Fibroblast of skin of abdomen (primary cell): ENCODE measurements at places on chromosomes 5 and 9.
A peak's percentile ranks its signal among the peaks of the same experiment; 100 is the strongest.

- no peak for DNase-seq
These were observed 37.4 kb downstream of the ZFAND5 start for GRCh38 chr9:72327631-72328030.

DNA sequence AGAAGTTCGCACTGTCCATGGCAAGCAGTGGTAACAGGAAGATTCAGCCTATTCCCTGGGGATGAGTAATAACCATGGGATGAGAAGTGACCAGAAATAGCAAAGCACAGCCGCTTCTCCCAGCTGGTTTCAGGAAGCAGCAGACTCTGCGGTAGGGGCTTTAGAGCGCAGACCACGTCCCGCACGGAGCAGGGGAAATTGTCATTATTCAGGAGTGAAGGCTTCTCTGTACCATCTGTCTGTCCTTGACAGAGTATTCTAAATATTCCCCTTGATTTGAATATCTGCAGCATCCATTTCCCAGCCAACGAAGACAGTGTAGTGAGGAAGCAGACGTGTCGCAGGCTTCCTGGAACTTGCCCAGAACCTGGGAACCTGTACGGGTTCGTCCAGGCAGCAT lies 159.6 kb downstream of the NXNL2 start:
- DNase-seq = peak; percentile 62

- DNase-seq = no peak
These were observed 258.7 kb downstream of the TRIM32 start for GRCh38 chr9:116945817-116946216.

DNA sequence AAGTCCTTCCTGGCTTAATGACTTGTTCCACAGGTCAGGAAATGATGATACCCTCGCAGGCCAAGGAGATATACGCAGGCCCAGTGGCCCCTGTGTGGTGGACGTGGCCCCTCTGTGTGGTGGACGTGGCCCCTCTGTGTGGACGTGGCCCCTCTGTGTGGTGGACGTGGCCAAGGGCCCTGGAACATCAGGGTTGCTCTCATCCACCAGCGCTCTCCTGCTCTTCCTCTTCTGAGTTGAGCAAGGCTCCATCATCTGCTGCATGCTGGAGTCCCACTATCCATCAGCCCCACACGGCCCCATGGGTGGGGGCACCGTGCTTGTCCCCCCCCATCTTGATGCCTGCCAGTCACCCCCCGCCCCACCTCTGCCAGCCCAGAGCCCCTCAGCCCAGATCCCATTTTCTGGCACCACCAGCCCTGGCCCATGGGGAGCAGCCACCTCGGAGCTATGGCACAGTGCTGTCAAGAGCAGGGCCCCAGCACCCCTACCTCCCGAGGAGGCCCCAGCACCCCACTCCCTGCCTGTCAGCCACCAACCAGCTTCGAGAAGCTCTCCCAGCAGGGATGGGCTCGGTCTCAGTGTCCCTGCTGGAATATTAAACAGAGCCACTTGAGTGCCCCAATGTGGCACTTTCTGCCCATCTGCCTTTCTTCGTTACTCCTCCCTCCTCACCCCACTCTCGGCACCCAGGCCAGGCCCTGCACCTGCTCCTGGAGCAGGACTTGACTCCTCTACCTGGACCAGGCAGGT lies 8.1 kb downstream of the LRRC14B start:
- DNase-seq = no peak

- peak; percentile 86 for DNase-seq
These were observed 365.7 kb downstream of the SPATA31D1 start for GRCh38 chr9:82354279-82354659.

DNA sequence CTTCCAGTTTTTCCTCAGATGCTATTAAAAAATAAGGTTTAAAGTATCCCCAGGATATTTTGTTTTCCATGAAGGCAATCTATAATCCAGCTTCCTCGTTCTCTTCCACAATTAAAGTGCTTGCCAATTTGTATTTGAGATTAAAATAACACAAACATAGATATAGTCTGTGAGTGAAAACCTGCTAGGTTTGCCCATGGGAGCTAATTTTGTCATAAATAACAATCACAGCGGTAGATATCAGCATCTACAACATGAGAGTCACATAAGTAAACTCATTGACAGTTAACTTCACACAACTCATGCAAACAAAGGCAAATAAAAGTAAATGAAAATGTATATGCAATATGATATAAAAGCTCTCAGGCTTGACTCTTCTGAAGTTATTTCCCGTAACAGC lies 29.2 kb upstream of the RASGRF2 start:
- DNase-seq = no peak

DNA sequence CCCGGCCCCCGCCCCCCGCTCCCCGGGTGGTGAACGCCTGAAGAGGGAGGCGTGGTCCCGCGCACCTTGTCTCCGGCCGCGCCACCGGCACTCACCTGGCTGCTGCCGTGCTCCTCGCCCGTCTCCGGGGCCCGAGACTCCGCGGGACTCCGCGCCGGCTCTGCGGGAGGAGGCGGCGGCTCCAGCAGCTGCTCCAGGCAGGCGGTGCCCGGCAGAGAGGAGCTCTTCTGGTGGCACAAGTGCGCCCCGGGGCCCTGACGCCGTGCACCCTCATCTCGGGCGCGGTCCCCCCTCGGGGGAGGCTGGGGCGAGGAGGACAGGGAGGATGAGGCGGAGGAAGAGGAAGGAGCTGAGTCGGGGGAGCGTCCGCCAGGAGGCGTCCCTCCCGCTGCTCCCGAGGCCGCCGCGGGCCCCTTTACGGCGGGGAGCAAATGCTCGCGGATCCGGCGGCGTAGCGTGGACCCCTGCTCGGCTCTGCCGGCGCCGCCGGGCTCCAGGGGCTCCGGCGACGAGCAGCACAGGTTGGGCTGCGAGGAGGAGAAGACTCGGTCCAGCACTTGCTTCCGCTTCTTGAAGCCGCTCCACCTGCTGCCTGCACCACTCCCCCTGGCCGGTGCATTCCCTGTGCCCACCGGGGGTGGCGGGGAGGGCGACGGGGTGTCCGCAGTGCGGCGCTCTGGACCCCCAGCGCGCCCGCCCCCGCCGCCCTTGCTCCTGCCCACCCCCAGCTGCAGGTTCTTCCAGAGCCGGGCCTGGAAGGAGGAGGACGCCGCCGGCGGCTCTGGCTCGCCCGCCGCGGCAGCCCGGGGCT lies 928 bp downstream of the MCTP1 start:
- peak; percentile 1 for DNase-seq

DNA sequence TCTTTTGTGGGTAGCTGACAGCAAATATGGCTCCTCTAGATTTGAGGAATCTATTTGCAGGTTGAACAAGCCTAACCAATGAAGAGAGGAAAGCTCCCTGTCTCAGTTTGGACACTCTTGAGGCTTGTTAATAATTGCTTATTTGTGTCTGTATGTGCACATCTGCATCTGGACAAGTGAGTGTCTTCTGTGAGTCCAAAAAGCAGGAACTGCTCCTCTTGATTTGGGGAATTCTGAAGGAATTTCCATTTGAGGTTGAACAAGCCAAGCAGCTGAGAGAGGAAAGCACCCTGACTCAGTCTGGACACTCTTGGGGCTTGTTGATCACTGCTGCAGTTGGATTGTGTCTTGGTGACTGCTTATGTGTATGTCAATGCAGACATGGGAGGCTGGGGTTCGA lies 211.6 kb downstream of the DTWD2 start:
- DNase-seq = no peak

GRCh38 chr9:107176436-107177151 lies 106.5 kb upstream of the RAD23B start:
- peak; percentile 75 for DNase-seq

GRCh38 chr5:14678773-14679334 lies 14.3 kb downstream of the OTULIN start:
- no peak for DNase-seq

- no peak for DNase-seq
These were observed 1852.8 kb downstream of the EFNA5 start for GRCh38 chr5:105817914-105818313.

DNA sequence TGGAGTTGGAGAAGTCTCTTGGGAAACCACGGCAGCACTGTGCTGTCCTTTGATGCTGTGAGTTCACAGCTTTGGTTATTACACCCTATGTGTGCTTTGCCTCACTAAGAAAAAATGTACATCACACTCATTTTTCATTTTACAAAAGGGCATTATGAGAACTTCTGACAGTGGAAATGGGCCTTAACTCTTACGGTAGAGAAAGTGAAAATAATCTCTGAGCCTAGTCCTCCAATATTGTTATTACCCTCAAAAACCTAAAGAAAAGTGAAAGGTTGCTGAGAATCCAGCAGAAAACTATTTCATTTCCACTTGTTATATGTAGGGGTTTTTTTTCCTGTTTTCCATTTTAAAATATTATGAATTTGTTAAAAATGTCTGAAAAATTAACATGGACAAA lies 8.2 kb upstream of the OR13D1 start:
- DNase-seq = no peak

DNA sequence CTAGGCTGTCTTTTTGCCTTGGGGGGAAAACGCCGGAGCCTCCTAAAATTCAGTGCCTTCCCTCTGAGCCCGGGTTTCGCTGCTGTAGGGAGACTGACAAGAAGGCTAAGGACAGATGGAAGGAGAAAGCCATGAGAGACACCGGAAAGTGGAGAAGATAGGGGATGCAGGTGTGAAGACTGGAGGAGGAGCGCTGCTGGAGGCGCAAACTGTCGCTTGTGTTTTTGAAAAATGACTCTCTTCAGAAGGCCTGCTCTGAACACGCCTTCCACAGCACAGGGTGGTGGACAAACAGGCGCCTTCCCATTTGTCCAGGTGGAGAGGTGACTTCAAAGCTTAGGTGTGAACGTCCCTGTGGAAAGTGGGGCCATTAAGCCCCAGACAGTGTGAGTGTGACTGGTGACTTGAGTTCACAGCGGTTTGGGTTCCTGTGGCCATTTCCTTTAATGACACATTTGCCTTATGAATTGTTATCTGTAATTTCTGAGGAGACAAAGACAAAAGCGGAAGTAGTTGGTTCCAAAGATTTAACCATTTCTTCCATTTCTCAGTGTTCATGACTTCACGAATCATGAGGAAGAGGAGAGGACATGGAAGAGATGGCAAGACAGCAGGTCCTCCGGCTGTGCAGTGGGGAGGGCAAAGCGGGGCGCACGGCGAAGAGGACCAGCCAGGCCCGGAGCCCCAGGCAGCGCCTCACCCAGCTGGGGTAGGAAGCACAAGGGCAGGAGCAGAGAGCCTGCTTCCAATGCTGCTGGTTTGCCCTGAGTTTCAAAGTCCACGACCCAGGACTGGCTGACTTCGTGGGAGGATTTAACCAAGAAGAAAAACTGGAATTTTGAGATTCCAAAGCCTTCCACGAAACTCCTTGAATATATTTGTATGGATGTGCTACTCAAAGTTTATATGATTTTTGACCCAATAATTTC lies 27.8 kb upstream of the SEMA4D start:
- no peak for DNase-seq

GRCh38 chr9:117546894-117547678 lies 132.2 kb upstream of the ASTN2 start:
- DNase-seq = no peak

GRCh38 chr9:74557571-74557970 lies 60.4 kb downstream of the RORB start:
- DNase-seq = no peak
